ENCODE measurements at places on chromosomes 2 and 18.
A peak's percentile ranks its signal among the peaks of the same experiment; 100 is the strongest.

DNA sequence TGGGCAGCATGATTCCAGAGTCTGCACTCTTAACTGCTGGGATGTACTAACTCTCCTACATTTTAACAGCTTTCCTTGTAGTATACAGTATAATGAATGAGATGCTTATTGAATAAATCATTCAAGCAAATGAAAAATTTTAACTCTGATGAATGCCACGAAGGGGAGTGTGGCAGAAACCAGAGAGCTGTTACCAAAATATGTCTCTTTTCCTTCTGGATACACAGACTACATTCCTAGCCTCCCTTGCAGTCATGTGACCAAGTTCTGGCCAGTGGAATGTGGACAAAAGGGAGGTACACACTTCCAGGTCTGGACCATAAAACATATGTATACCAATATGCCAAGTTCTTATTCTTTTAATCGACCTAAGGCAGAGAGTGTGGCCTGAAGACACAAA lies 1.7 kb upstream of the EML4 start:
- DNase-seq = no peak

DNA sequence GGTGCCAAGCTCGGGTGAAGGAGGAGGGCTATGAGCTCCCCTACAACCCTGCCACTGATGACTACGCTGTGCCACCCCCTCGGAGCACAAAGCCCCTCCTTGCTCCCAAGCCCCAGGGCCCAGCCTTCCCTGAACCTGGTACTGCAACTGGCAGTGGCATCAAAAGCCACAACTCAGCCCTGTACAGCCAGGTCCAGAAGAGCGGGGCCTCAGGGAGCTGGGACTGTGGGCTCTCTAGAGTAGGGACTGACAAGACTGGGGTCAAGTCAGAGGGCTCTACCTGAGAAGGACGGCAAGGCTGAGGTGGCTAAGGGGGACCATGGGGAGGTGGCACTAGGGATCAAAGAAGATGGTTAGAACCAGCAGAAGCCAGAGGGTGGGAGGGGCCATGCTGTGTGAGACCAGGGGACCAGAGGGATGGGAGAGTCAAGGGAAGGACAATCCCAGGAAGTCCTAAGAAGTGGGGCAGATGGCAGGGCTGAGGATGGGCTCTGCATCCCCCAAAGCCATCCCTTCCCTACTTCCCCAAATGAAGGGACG lies 2.4 kb downstream of the DOK1 start:
- no peak for DNase-seq

DNA sequence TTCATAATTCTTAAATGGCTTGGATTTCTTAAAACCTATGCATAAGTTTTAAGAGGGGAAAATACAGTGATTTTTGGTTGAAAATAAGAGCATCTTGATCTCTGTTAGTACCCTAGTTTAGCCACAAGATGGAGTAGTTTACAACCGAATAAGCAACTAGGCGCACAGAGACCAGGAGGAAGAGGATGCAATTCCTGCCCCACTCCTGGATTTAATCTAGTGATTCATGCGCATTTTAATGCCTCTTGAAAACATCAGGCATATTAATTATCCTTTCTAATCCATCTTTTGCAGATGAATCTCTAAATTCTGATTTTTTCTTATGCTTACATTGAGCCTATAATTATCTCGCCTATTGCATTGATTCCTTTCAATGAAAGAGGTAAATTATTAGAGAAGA lies 76.7 kb downstream of the MRPS9 start:
- no peak for DNase-seq

GRCh38 chr2:148930046-148930775 lies 55.2 kb downstream of the KIF5C start:
- DNase-seq = no peak

GRCh38 chr18:43751835-43752234 lies 474.5 kb upstream of the SYT4 start:
- no peak for DNase-seq

DNA sequence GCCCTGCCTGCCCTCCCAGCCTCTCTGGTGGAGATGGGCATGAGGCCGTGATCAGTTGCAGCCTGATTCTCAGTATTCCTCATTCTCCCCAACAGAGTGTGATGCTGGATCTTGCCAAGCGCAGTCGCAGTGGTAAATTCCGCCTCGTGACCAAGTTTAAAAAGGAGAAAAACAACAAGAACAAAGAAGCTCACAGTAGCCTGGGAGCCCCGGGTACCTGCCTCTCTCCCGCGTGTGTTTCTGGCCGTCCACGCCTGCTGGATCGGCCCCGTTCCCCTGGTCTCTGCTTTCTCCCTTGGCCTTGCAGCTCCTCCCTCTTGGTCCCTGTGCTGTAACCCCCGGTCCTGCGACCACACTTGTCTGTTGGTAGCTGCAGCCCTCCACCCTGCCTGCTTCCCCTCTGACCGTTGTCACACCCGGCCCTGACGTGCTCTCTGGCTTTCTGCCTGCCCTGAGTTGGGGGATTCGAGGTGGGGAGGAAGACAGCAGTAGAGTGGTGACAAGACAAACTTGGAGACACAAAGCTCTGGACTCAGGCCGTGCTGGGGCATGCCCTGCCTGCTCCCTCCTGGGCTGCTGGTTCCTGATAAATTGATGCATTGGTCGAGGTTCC lies 99.5 kb downstream of the USP40 start:
- DNase-seq = peak; percentile 20

DNA sequence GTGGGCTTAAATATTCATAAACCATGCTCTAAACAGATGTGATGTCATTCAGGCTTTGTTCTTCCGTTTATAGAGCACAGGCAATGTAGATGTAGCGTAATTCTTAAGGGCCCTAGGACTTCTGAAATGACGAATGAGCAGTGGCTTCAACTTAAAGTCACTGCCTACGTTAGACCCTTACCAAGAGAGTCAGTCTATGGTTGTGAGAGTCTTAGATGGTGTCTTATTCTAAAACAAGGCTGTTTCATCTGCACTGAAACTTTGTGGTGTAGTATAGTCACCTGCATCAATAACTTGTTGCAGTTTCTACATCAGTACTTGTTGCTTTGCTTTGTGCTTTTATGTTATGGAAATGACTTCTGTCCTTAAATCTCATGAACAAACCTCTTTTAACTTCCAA lies 56.0 kb downstream of the PIK3C3 start:
- DNase-seq = no peak

DNA sequence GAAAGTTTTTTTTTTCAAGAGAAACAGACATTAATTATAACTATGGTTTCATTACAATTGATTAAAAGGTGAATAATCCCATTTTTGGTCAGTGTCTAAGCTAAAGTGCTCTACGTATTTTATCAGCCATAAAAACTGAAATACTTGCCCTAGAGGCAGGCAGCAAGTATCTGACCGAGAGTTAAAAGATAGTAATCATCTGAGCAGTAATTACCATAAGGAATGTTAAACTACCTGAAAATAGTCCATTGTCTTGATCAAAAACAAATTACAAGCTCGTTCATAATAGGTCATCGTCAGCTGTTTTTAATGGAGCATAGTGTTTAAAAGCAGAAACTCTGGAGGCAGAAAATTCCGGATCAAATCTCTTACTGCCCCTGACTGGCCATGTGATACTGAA lies 105.7 kb upstream of the ZEB2 start:
- no peak for DNase-seq

GRCh38 chr2:100800915-100801314 lies 19.0 kb upstream of the NPAS2 start:
- no peak for DNase-seq

DNA sequence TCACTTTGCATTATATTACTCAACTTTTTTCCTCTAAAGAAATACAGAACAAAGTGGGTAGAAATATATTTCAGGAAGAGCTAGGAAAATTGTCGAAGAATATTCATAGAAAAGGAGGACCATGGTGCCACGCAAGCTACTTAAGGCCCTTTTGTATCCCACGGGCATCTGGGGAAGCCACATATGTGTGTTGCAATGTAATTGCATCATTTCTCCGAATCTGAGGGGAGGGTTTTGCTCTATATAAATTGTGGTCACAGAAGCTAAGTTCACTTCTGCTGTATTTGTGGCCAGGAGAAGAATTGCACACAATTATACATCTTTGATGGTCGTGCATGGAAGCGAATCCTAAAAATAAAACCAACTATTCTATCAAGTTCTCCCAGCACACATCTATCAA lies 360.3 kb downstream of the IRS1 start:
- no peak for DNase-seq
